ENCODE measurements at places on chromosomes 2 and 18.
A peak's percentile ranks its signal among the peaks of the same experiment; 100 is the strongest.

- no peak for DNase-seq
Measured at GRCh38 chr2:224734949-224735348, 18.8 kb upstream of the CCDC195 start.

DNA sequence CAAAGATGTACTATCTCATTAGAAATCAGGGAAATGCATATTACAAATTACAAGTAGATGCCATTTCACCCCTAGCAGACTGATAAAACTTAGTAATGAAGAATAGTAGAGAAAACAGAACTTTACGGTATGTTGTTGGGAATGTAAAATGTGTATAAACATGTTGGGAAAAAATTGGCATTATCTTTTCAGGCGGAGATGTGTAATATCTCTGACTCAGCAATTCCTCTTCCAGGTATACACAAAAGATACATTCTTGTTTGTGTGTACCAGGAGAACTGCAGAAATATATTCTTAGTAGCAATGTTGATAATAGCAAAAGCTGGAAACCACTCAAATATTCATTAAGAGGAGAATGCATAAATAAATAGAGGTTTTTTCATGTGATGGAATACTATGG lies 204.5 kb downstream of the LPIN1 start:
- no peak for DNase-seq

DNA sequence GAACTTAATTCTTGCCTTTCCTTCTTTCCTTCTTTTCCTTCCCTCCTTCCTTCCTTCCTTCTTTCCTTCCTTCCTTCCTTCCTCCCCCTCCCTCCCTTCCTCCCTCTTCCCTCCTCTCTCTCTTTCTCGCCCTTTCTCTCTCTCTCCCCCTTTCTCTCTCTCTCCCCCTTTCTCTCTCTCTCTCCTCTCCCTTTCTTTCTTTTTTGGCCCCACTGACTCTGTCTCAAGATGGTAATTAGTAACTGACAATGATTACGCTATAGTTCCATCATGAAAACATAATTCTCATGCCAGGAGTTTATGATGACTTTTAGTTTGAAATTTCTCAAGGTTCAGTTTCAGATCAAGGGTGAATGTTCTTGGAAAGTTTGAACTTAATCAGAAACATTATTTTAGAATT lies 14.8 kb upstream of the CTLA4 start:
- DNase-seq, result no peak

DNA sequence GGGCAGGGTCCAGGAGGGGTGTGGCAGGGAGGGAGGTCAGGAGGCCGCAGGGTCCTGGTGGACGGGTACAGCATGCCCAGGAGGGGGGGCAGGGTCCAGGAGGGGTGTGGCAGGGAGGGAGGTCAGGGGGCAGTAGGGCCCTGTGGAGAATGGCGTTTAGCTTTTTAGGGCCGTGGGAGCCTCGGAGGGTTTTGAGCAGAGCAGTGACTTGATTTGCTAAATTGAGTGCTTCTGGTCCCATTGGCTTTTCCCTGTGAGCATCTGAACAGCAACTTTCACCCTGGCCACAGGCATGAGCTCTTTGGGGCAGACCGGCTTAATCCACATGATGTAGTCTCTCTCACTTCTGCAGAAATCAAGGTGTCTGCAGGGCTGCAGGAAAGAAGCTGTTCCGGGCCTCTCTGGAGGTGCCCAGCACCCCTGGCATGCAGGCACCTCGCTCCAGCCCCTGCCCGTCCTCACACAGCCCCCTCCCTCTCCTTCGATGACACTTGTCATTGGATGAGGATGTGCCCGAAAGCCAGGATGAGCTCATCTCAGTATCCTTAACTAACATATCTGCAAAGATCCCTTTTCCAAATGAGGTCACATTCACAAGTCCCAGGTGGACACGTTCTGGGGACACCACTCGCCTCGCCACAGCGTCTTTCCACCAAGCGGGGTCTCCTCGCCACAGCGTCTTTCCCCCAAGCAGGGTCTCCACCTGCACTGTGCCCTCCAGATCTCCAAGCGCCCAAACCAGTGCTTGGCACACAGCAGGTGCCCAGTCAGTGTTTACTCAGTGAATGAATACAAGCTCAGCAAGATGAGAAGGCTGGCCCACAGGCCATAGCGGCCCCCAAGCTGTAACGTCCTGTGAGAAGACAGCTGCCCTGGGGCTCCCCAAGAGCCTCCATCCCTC lies 94.0 kb downstream of the NDUFA10 start:
- no peak for DNase-seq

- peak; percentile 69 for DNase-seq
Measured at GRCh38 chr2:231613663-231614558, 21.2 kb downstream of the TEX44 start.

- no peak for DNase-seq
Measured at GRCh38 chr2:183671233-183671632, 547.0 kb downstream of the NUP35 start.

- no peak for DNase-seq
Measured at GRCh38 chr2:946073-946948, 4.3 kb upstream of the SNTG2 start.

GRCh38 chr2:62593825-62594224 lies 87.8 kb upstream of the TMEM17 start:
- no peak for DNase-seq

DNA sequence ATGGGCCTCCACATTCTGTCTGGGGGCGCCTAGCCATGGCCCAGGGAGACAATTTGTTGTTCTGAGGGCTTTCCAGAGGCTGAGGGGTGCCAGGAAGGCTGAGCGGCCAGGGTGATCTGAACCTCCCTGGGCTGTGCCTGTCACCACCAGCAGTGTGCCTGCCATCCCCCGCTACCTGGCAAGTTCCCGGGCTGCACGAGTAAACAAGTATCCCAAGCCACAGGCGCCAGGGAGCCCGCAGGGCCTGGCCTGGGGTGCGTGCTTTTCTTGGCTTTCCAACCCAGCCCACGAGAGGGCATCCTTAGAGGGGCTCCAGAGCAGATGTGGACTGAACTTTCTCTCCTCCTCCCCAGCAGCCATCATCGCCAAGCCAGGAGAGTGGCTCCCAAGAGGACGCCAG lies 35.1 kb upstream of the B3GNT7 start:
- no peak for DNase-seq

GRCh38 chr2:30580391-30580790 lies 133.3 kb downstream of the LCLAT1 start:
- no peak for DNase-seq

- peak; percentile 25 for DNase-seq
Measured at GRCh38 chr2:149597668-149598326, 10.2 kb upstream of the MMADHC start.

- DNase-seq, result no peak
Measured at GRCh38 chr2:68926796-68927195, 25.9 kb downstream of the GKN2 start.

DNA sequence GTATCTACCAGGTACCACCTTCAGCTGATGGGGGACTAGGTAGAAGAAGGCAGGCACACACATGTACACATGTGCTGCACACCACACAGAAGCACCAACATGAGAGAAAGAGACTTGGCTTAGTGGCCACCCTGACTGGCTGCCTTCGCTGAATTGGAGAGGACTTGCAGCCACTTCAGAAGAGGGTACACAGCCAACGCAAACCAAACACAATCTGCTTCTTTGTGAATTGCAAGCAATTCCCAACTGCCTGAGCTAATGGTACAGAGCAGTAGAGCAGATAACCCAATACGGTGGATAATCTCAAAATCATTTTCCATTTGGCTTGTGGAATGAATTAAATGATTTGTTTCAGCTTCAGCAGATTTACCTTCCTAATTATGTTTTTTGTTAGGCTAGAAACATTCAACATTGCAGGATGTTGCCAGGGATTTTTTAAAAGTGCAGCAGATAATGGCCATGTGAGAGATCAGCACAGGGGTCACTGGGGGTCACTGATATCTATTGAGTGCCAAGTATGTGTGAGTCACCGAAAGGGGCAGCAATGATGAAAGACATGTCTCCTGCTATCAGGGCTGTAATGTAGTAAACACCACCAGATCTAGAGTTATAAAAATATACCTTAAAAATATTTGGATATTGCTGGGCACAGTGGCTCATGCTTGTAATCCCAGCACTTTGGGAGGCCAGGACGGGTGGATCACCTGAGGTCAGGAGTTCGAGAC lies 652.6 kb downstream of the BCL11A start:
- DNase-seq, result no peak

GRCh38 chr18:54440292-54440691 lies 82.6 kb downstream of the C18orf54 start:
- no peak for DNase-seq

DNA sequence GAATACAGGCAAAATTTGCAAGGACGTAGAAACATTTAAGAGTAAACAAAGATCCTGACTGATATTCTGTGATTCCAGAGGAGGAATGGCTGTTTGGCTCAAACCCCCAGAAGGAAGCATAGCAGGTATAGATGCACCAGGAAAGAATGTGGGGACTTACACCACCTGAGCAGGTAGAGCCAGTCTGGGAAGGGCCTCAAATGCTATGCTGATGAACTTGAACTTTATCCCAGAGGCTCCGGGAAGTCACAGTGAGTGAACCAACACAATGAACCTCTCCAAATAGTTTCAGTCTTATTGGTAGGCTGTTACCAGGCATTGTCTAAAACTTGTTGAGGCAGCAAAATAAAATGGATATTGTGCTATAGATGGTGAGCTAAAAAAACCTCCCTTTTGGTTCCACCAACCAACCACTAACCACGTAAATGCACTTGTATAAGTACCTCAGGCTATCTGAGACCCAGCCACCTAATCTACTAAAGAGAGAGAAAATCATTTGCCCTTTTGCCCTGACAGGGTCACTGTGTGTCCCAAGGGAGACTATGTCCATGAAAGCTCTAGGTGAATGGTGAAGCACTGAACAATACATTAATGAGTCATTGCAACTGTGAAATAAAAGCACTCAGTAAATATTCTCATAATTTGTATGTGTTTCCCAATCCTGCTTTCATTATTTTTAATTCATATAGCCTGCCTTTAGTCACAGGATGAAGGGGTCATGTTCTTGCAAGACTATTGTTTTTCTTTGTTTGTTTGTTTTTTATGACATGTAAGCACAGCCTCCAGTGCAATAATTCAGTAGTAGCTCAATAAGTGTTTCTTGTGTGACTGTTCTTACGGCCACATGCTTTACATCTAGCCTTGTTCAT lies 911.6 kb downstream of the EPHA4 start:
- no peak for DNase-seq

GRCh38 chr2:10211844-10212422 lies 89.4 kb downstream of the RRM2 start:
- DNase-seq, result no peak

DNA sequence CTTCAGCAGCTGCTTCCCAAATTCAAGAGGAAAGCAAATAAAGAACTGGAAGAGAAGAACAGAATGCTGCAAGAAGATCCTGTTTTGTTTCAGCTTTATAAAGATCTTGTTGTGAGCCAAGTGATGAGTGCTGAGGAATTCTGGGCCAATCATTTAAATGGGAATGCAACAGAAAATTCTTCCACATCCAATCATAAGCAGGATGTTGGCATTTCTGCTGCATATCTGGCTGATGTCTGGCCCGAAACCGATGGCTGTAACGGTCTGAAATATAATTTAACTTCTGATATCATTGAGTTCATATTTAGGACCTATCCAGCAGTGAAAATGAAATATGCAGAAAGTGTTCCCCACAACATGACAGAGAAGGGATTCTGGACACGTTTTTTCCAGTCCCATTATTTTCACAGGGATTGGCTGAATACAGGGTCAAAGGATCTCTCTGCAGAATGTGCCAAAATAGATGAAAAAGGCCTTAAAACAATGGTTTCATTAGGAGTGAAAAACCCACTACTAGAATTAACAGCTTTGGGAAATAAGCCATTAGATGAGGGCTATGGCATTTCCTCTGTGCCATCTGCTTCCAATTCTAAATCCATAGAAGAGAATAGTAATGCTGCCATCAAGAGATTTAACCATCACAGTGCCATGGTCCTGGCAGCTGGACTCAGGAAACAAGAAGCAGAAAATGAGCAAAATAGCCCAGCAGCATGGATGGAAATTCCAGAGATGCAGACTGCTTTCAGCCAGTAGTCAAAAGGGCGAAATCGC lies 175.6 kb downstream of the MC4R start:
- DNase-seq, result no peak

DNA sequence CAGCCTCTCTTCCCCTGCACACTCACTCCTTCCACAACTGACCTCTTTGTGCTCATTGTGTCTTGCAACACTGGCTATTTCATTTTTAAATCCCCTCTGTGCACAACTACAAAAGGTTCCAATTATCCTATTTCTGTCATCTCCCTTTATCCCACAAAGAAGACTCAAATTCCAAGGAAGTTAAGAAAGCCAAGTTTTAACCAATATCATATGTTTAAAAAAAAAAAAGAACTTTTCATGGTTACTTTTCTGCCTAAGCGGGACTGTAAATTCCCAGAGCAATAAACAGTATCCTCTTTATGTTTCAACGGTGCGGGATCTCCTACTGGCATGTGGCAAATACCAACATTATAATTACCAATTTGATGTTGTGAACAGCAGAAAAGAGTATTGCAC lies 83.8 kb downstream of the DOCK10 start:
- no peak for DNase-seq

DNA sequence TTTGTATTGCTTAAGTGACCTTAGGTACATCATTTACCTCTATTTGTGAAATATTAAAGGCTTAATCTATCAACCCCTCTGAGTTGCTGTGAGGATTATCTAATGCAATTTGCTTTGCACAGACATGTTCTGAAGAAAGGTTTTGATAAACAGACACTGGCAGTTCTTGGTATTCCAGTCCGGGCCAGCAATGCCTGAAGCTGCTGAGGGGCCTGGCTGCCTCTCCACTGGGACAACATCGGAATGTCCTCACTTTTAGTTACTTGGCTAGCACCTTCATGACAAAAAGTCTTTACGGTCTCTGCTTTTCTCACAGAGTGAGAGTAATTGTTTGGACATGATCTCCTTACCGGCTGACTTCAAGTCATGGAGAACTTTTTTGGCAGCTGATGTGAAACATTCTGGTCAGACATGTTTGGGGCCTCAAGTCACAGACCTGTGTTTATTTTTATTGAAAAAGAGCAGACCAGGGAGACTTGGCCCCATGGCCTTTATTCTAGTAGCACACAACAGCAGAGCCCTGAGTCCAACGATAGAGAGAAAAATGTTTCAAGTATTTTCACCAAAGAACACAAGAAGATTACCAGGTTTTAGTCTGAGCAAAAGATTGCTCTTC lies 1112.3 kb upstream of the FANCL start:
- no peak for DNase-seq

DNA sequence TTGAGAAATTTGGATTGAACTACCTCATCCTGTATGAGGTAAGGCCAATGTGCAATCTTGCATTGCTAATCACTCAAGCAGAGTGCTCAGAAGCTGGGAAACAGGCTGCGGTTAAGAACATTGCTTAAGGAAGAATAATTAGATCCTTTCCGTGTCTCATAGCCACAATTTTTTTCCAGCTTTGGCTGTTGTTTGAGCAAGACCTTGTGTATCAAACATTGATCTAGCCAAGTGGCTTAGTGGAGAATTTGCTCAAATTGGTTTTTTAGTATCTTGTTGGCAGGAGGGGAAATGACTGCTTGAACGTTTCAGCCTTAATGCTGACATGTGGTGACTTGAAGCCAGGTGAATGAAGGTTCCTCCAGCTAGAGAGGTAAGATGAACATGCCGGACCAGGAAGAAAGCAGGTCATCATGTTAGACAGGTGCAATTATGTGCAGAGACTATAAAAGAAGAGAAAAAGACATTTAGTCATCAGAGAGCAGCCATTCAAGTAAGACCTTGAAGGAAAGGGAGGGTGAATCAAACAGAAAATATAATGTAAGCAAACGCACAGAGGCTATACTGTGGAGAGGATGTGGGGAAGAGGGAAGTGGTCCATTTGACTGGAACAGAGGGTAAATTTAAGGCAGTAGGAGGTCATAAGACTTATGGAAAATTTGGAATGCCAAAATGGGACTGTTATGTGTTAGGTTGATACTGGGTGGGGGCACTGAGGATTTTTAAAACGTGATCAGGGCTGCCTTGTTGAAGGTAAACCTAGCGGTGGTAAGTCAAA lies 98.9 kb upstream of the CYP1B1 start:
- DNase-seq, result no peak

- DNase-seq, result no peak
Measured at GRCh38 chr2:18900691-18901141, 311.3 kb upstream of the NT5C1B start.

Data from GM19239 (cell line).